ENCODE measurements at places on chromosomes 5 and 9.

GRCh38 chr9:7560669-7561305 is 238.8 kb downstream of the DMAC1 start:
- DNase-seq = no peak

DNA sequence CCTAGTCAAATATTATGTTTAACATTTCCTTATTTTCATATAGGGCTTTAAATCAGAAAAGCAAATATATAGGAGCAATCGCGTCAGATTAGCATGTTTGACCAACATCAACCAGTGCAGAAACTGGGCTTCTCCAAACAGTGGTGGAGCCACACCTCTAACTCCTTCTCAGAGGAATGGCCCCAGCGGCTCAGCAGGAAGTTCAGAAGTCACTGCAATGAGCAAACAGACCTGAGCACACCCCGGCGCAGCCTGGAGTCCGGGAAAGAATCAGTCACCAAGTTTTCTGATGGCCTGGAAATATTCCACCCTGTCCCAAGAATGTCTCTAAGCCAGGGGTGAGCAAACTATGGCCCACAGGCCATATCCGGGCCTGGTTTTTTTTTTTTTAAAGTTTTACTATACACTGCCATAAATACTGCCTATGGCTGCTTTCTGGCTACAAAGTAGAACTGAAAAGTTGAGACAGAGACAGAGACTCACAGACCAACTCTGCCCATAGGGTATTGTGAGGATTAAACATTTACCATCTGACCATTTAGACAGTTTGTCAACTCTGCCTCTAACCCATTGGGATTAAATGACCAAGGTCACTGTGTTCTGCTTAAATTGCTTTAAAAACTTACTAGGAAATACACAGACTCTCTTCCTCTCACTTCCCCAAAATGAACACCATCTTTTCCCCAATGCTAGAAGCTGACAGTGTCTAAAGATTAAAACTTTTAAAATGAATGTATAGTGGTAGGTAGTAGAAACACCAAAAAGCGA is 5.4 kb downstream of the GOLM1 start:
- DNase-seq = no peak

DNA sequence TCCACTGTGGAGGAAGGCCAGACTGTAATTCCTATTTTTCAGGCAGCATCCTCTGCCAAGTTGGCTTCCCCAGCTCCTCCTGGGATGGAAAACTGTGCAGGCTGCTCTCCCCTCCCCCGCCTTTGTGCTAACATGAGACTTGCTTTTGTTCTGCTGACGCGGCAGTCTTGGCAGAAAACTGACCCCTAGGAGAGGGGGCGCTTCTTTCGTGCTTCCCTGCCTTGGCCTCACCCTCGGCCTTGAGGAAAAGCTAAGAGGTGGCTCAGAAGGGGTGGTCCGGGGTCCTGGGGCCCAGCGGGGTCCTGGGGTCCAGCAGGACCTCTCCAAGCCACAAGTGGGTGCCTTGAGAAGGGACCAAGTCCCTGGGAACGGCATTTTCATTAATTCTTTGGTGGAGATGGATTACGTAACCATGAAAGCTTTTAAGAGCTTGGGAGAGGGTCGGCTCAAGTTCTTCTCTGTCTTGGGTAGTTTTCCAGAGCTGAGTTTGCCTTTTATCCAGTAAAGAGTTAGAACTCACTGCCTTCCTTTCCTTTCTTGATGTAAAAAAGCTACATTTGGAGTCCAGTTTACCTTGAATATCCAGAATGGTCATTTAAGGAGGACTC is 51.0 kb downstream of the SH3PXD2B start:
- DNase-seq = no peak

DNA sequence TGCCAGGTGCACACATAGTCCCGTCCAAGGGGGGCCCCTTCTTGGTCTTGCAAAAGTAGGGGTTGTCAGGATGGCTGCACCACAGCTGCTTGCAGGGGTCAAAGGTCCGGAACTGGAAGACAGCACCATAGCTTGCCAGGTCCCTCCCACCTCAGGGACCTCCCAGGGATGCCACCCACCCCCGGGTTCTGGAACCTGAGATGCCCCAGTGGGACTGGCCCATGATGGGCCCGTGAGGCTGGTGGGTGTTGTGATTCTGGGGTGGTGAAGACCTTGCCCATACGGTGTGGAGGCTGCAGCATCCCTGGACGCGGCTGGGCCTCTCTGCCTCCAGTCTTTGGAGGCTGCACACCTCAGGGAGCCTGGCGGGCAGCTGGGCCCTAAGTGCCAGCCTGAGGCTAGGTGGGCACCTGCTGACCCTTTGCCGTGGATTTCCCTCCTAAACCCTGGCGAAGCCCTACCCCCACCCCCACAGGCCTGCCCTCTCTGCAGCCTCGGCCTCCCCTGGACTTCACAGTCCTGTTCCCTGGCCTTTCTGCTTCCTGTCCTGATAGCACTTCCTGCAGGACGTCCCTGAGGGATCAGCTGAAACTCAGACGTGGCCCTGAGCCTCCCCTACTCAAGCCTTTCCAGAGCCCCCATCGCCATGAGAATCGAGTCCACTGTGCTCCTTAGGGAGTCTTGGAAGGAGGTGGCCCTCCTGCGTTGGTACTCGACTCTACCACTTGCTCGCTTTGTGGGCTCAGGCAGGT is 92.1 kb downstream of the ZNF354C start:
- DNase-seq = no peak

- DNase-seq = no peak
Observed at GRCh38 chr9:86591472-86591871, 237.3 kb upstream of the TUT7 start.

- DNase-seq = no peak
Observed at GRCh38 chr9:37609735-37610397, 17.5 kb upstream of the TOMM5 start.

DNA sequence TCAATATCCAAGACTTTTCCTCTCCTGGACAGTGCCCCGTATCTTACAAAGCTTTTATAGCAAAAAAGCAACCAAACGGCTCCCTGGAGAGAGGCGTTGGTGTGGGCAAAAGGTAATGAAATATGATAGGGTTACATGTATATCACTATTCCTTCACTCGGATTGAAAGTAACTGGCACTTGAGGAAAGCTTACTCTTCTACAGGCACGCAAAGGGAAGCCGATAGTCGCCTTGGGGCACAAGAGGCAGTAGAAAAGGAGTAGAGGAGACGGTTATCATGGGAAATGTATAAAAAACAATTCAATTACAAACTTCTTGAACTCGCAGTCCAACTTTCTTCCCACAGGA is 1.1 kb downstream of the DIAPH1 start:
- DNase-seq = no peak

GRCh38 chr5:33212900-33213299 is 227.9 kb upstream of the TARS1 start:
- no peak for DNase-seq

DNA sequence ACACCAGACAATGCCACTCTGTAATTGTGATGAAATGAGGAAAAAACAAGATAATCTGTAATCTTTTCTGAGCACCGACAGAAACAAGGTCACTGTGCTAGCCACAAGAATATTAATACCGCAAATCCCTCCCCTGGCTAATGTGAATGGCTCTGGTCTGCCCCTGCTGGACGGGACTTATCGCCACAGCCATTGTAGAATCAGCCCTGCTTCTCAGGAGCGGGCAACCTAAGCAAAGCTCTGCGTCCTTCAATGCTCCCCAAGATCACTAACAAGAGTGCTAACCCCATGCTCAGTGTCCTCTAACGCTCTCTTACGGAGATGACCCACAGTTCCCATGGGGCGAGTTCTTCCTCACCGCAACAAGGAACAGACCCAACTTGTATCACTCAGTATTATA is 42.7 kb downstream of the OR2V1 start:
- DNase-seq = no peak

- DNase-seq = no peak
Observed at GRCh38 chr5:65778126-65778525, 56.1 kb downstream of the NLN start.

DNA sequence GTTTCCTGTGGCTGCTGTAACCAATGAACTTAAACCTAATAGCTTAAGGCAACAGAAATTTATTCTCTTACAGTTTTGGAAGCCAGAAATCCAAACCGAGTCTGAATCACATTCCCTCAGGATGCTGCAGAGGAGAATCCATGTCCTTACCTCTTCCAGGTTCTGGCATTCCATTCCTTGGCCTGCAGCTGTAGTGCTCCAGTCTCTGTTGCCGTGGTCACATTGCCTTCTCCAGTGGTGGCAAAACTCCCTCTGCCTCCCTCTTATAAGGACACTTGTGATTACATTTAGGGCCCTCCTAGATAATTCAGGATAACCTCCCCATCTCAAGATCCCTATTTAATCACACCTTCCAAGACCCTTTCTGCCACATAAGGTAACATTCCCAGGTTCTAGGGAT is 88.7 kb upstream of the SHB start:
- no peak for DNase-seq
